ENCODE measurements at places on chromosomes 5 and 9.

- DNase-seq: no peak
These were observed 2.5 kb upstream of the ISL1 start for GRCh38 chr5:51380603-51381207.

DNA sequence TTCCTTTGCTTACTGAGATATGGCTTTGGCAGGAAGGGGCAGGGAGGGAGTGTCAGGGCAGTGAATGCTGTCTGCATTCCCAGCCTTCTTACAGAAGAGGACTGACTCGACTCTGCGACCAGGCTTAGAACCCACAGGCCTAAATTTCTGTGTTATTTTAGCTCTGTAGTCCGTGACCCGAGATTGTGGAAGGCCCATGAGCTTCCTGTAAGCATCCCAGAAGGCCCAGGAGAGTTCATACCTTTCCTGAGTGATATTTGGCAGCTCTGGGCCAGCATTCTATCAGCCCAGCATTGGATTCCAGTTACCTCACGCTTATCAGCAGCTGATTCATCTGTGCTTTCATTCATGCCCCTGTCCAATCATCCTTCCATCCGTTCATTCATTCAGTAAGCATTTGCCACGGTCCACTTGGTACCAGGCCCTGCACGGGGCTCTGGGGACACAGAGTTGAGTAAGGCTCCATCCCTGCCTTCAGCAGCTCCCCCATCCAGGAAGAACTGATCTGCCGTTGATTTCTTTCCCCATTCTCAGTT lies 28.2 kb upstream of the RPL26L1 start:
- no peak for DNase-seq

- DNase-seq: no peak
These were observed 40.4 kb downstream of the LIX1 start for GRCh38 chr5:97102010-97102470.

- no peak for DNase-seq
These were observed 101.1 kb downstream of the KIF4B start for GRCh38 chr5:155114655-155115054.

- DNase-seq: no peak
These were observed 23.6 kb downstream of the MARCHF3 start for GRCh38 chr5:127006744-127007143.

DNA sequence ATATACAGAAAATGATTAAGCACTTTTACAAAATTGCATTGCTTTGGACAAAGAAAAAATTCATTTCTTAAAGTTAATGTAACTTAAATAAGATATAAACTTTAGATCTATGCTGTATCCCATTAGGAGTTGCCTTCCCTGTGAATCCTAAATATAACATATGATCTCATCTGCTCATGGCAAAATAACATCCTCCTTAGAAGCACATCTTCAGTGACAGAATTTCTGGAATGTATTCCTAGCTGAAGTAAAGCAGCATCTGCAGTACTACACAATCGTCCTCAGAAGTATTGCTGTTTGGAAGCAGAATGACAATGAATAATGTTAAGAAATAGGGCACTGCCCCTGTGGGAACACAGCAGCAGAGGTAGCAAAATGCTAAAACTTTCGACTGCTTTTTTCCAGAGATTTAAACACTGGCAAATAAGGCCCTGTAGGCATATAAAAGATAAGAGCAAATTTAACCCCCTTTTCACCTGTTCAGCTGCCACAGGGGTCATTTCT lies 571.0 kb downstream of the PTPRD start:
- no peak for DNase-seq

DNA sequence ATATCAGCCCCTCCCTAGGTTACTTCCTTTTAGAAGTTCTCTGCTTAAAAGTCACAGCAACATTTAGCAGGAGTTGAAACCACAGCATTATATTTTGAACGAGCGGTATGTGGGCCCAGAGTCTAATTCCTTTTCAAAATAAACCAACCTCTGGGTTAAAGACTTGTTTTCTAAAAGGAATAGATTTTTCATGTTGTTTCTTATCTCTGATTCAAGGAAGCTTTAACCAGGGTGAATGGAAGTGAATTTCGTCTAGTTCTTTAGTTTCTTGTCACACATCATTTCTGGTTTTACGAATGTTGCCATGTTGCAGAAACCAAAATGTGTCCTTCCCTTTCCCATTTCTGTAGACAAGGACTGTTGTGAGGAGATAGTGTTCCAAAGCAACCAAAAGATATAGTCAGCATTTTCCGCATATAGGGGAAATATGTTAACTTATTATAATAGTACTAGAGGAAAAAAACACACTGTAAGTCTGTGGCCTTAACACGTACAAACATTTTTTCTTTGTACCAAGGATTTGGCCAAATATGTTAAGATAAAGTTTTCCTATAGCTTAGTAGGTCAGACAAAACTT lies 142.4 kb downstream of the PCSK5 start:
- no peak for DNase-seq

- no peak for DNase-seq
These were observed 344.3 kb downstream of the ZNF608 start for GRCh38 chr5:124402144-124402581.

DNA sequence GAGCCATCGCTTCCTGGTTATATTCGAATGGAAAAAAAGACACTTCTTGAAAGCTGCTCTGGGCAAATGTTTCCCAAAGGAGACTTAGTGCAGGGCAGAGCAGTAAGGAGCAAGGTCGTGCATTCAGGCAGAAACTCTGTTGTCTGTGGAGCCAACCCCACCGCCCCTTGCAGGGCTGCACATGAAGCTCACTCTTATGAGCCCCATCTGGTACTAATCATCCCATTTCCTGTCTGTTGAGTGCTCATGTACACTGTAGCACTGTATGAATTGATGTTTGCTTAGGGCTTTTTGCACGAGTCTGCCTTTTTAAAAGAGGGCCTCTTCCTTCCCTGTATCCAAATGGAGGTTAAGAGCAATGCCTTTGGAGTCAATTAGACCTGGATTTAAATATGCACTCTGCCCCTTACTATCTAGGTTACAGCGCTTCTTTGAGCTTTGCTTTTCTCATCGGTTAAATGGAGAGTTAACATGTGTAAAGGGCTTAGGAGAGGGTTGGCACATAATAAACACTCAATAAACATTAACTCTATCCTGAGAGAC lies 25.4 kb downstream of the HMHB1 start:
- no peak for DNase-seq

DNA sequence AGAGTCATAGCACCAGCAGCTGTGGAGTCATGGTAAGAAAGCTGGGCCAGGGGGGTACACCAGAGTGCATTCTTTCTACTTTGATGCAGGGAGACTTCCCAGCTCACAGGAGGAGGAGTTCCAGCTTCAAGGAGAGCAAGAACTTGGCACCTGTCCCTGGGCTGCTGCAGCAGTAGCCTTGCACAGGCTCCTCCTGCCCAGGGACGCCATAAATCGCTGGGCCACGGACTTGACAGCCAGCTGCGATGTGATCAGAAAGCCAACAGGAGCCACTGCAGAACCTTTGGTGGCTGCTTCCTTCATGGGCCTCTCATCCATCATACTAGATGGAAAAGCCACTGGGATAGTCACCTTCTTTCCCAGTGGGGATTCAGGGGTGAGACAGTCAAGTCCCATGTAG lies 234.7 kb downstream of the NMUR2 start:
- no peak for DNase-seq

- DNase-seq: no peak
These were observed 12.9 kb upstream of the MEF2C start for GRCh38 chr5:88895681-88896501.

DNA sequence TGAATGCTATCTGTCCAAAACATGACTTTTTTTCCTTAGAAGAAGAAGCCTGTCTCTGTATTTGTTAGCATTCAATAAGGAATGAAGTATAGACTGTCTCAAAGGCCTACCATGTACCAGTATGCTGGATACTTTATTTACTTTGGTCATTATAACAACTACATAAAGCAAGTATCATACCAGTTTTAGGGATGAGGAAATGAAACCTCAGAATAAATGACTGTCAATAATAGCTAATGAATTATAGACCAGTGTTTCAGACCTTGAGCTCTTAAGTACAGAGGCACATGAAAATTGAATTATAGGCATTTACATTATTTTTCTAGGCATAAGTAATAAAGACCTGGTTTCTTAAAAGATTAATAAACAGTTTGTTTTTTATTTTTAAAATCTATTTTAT lies 166.4 kb upstream of the TLX3 start:
- DNase-seq: no peak

GRCh38 chr9:138065287-138065686 lies 187.7 kb downstream of the CACNA1B start:
- no peak for DNase-seq

DNA sequence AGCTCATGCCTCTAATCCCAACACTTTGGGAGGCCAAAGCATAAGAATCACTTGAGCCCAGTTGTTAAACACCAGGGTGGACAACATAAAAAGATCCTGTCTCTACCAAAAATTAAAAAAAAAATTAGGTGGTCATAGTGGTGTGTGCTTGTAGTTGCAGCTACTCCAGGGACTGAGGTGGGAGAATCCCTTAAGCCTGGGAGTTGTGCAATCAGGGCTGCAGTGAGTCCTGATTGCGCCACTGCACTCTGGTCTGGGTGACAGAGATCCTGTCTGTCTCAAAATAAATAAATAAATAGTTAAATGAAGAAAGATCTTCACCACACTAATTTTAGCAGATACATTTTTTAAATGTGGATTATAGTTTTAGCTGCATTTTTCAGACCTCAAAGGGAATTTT lies 433.2 kb downstream of the MAT2B start:
- no peak for DNase-seq

GRCh38 chr9:33124751-33125381 lies 42.3 kb downstream of the B4GALT1 start:
- DNase-seq: no peak

- no peak for DNase-seq
These were observed 51.5 kb downstream of the LRSAM1 start for GRCh38 chr9:127502706-127503378.

DNA sequence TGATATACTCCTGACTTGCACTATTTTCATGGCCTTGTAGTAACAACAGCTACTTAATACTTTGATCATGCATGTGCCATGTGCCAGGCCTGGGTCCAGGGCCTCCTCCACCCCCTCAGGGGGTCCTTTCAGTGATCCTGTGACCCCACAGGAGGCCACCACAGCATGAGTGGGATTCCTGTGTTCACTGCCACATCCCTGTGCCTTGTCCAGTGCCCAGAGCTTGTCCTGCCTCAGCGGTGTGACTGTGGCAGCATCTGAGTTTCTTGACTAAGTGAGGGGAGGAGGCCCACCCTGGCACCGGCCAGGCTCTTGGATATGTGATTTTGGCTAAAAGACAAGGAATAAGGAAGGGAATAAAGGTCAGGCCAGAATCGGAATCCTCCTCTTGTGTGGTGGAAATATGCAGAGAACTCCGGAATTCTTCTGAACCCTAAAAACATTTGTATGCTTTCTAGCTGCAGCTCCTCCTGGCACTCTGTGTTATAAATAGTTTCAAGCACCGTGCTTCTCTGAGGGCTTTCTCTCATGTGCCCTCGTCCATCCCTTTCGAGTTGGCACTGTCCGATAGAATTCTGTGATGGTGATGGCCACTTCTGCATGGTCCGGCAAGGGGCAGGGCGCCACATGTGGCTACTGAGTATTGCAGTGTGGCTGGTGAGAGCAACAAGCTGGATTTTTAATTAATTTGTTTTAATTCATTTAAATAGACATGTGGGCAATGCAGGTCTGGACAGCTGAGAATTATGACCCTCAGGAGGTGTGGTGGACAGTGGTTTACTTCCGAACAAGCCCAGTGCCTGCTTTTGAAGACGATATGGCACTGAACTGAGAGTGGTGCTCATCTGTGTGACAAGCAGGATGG lies 31.8 kb downstream of the TENT4A start:
- DNase-seq: no peak

DNA sequence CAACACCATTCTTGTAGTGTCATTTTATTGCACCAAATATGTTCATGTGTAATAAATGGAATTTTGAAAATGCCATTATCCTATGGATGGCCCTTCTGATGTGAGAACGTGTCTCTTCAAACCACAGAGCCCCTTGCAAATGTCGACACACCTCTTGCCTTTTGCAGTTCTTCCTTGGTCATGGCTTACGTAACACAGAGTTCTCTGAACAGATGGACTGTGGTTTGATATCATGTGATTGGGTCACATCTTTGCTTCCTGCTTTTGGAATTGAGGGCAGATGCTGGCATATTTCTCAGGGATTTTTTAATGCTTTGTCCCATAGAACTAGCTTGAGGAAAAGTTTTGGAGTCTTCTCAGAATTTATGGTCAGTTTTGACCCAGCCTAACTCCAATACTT lies 4.6 kb downstream of the TGFBR1 start:
- no peak for DNase-seq

GRCh38 chr9:89781838-89782540 lies 177.2 kb downstream of the GADD45G start:
- DNase-seq: no peak

DNA sequence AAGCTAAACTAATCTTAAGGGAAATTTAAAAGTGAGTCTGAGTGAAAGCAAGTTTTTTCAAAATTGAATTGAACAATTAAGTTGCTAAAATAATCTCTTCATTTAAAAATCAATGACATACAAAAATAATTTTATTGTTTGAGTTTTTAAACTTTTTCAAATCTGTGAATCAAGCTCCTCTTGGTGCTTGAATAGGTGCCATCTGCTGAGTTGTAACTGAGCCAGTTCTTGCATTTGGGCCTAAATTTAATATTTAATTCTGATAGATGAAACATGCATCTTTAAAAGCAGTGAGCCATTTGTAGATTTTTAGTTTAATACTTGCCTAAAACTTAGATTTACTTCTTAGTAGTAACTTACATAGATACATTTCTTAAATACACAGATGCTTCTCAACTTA lies 31.8 kb downstream of the SPATA31D1 start:
- no peak for DNase-seq

- no peak for DNase-seq
These were observed 422.2 kb downstream of the NR2F1-AS1 start for GRCh38 chr5:93158841-93159240.

DNA sequence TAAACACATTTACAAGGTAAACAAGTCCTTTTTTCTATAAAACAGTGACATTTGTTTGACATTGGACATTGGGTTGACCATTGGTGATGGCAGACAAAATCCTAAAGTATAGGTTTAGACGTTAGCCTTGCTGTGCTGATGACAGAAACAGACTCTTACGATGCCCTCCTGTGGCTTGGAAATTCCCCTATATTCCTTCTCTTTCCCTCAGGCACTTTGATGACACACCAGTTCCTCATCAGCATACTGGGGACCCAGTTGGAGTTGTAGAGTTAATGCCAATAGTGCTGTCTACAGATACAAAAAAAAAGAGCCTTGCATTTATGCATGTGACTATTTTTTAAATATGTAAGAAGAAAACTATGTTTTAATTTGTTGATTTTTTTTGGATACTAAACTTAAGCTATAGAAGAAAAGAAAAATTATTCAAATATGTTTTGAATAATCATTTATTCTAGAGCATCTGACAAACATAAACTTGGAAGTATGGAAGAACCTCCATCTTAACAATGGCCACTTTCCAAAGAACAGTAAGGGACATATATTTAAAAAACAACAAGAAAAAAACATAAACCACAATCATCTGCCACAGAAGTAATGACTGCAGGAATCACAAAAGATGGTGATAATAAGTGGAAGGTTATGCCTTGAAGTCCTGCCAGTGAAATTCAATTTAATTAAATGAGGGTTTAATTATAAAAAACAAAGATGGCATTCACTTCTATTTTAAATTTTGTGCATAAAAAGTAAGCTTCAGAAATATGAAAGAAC lies 75.6 kb upstream of the SNCAIP start:
- DNase-seq: no peak
